Stimulated activated naive CD8-positive, alpha-beta T cell treated with anti-CD3 and anti-CD28 coated beads, Interleukin-15, Interleukin-2, amounts not matched to agents 100 U/mL and 50 U/mL, for 24 hours (primary cell): ENCODE measurements at places on chromosomes 4 and X.

DNA sequence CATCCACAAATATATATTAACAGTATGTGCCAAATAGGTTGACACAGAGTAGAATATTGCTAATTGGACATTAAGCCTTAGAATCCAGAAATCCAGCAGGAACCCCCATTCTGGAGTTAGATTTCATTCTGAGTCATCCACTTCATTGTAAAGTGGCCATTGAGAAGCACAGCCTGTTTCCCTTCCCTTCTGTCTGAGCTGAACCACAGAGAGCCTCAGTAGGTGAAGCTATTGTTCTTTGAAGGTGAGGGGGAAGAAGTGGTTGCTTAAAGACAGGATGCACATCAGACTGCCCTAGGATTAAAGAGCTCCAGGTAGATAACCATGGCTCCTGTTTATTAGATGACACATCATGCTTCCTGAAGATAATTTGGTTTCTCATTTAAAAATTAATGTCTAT is 30.6 kb upstream of the MCF2 start:
- DNase-seq, result no peak

DNA sequence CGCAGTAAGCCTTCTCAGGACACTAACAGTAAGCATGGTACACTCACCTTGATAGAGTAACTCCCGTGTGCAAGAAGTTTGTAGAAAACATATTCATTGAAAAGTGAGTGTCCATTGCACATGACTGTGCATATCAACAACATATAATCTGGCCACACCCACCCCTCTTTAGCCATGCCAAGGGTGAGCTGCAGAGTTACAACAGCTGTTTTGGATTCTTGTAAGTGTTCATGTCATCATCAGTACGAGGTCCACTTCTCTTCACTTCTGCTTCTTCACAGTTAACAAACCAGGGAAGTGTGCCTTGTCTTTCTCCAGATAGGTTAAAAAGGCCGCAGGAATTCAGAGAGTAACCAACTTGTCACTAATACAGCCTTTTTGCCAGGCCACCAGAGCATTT is 116.6 kb downstream of the IRF2 start:
- no peak for DNase-seq

DNA sequence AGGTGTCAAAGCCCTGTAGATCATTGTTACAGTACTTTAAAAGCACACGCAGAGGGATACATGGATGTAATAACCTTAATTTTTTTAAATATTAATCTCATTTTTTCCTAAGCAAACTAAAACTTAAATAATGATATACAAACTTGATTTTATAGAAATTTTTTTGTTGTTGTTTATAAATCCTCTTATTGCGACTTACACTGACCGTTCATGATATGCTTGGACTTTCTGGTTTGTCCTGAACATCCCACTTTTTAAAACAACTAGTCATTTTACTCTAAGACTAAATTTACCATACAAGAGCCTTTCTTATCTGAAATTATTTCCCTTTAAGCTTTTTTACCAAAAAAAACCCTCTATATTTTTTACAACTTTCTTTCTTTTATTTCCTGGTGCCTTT is 2106.0 kb downstream of the PCDH7 start:
- DNase-seq, result no peak

- no peak for DNase-seq
Observed at GRCh38 chrX:34656842-34657725, at the start of gene TMEM47. TMEM47 (minus strand) TSS chrX:34657285; CDS start chrX:34657029, 256 bp downstream.

GRCh38 chr4:158722291-158722916 is 792 bp downstream of the PPID start:
- DNase-seq, result peak; percentile 9

DNA sequence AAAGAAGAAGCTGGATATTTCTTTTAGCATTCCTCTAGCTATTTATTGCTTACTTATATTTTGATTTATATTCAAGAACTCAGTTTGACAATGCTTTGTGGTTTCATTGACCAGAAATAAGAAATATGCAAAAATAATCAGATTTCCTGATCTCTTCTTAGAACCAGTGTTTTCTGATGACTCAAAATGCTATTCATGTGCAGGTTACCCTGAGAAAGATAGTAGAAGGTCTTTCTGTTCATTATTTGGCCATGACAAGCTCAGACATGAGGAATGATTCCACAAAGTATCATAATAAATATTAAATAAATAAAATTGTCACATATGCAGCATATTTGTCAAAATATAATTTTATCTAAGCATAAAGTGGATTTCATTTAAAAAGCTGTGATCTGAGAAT is 24.1 kb downstream of the ADH7 start:
- DNase-seq, result no peak

GRCh38 chr4:20313237-20314030 is 61.7 kb downstream of the SLIT2 start:
- DNase-seq, result peak; percentile 6

DNA sequence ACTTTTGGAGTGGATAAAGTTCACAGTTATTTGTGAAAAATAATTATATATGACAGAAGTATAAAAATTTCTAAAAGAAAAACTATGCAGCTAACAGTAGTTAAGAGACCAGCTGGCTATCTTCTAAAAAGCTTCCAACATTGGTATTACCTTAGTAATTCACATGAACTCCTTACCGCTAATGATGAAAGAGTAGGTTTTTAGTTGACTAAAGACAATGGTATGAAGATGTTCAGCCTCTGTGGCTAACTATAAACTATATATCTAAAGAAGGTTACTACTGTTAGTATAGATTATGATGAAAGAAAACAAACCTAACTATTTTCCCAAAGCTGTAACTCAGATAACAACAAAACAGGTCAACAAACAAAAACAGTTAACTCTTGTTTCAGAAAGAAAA is 10.4 kb downstream of the CCNI start:
- no peak for DNase-seq

DNA sequence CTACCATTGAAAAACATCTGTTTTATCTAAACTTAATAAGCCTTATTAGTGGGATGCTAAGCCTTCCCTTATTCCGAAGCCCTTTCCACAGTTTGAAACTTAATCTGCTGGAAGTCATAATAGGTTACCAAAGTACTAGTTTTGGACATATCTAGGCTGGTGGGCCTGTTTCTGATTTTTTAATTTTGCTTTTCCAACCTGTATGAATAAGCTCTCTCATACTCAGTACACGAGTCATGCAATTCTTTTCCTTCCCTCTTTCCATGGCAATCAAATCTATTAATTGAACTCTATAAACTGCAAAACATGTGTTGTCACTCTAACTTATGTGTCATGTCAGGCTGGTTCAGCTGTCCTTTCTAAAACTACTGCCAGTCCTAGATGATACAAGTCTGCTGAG is 91.0 kb downstream of the AMMECR1 start:
- no peak for DNase-seq

- DNase-seq, result no peak
Observed at GRCh38 chr4:150173432-150173861, 95.2 kb downstream of the DCLK2 start.

GRCh38 chr4:181971411-181971810 is 271.8 kb upstream of the TENM3 start:
- no peak for DNase-seq

- no peak for DNase-seq
Observed at GRCh38 chrX:47862680-47863079, 26.0 kb downstream of the ZNF81 start.

DNA sequence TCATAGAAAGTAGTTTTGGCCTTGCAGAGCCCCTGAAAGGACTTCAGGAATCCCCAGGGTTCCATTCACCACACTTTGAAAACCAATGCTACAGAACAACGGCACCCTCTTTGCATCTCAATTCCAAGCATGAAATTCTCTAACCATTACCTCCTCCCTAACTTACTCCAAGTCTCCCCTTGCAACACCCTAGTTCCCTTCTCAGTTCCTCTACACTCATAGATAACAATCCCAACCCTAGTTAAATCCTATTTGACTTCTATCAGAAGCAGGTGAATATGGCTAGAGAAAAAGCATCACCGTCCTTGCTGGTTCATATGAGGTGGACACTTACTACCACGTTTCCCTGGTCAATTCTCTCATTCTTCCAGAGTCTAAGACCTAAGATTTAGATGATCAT is 2.4 kb downstream of the RCHY1 start:
- no peak for DNase-seq

GRCh38 chr4:150828159-150828558 is 186.9 kb downstream of the LRBA start:
- DNase-seq, result peak; percentile 20

GRCh38 chrX:134623293-134624045 is 34.8 kb downstream of the PLAC1 start:
- DNase-seq, result no peak

DNA sequence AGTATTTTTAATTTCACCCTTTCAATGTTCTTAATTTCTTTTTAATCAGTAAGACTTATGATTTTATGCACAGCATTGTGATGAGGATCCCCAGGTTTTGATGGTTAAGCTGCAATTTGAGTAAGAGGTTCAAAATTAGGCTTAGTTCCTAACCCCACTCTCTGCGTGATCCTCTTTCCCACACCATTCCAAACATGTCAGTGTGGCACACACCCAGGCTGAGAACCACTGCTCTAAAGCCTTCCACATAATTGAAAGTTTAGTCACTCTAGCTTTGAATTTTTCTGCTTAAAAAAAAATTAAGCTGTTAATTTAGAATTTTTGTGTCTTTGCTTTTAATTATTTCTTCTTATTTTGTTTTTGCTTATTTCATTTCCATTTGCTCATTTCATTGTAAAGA is 68.8 kb upstream of the SLC7A11 start:
- no peak for DNase-seq

DNA sequence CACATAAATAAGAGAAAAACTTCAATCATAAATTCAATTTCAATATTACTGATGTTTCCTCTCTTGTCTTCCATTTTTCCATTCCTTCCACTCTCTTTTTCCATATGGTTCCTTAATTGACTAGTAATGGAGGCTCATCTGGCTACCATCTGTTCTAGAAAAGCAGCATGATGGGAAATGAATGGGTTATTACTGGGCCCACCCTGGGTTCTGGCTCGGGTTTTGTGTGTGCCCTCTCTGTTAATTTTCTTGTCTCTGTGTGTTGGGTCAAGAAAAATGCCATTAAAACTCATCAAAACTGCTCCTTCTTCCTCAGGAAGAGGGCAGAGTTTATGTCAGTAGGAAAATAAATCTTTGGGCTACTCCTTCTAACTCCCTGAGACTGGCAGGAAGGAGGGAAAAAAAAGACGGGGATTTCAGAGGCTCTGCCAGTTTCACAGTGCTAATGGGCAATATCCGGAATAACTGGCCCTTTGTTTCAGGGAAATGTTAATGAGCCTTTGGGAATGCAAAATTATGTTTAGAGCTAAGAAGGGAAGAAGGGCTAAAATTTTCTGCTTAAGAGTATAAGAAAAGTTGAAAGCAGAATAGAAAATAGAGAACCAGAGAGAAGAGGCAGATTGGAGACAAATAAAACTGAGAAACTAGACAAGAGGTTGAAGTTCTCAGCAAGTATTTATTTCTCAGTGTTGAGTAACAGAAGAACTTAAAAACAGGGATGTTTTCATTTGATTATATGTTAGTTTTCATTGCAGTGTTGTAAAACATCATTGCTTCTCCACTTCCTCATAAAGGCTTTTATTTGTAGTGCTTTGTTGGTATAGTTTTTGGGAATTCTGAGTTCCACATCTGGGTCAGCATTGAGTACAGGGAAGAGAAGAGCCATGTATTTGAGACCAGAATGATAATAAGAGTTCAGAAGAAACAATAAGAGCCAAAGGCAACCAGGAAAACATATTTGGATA is 19.7 kb downstream of the GABRB1 start:
- no peak for DNase-seq

DNA sequence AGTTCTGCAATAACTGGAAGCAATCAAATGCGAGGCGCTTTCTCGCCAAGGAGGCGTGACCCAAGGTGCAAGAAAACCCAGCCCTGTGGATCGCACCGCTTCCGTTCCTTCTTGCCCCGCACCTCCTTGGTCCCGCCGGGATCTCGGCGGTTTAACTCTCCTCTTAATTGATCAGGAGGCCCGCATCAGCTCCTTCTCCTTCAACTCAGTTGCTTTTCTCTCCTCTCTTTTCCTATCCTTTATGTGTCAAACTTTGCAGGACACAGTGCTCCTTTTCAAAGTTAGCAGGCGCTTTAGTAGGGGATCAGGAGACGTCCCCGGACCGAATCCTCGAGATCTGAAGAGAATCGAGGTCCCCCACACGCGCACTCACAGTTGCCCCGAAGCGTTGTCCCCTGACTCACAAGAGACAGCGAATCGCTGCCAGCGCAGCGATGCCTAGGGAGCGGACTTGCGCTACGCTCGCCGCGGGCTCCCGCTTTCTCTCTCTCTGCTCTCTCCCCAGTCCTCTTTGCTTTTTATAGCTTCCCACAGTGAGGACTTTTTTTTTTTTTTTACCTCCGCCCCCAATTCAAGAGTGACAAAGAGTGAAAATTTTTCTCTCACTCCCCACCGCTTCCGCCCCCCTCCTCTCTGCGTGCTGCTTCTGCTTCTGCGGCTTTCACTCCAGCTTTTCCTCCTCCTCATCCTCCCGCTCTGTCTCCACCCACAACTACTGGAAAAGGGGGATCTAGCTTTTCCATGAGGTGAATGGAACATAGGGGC is at the start of gene DKK2:
DKK2 (minus strand) TSS at position 495 of the 765 bp plus-strand sequence. CDS start 722 bp downstream, outside the sequence.
- peak; percentile 7 for DNase-seq

DNA sequence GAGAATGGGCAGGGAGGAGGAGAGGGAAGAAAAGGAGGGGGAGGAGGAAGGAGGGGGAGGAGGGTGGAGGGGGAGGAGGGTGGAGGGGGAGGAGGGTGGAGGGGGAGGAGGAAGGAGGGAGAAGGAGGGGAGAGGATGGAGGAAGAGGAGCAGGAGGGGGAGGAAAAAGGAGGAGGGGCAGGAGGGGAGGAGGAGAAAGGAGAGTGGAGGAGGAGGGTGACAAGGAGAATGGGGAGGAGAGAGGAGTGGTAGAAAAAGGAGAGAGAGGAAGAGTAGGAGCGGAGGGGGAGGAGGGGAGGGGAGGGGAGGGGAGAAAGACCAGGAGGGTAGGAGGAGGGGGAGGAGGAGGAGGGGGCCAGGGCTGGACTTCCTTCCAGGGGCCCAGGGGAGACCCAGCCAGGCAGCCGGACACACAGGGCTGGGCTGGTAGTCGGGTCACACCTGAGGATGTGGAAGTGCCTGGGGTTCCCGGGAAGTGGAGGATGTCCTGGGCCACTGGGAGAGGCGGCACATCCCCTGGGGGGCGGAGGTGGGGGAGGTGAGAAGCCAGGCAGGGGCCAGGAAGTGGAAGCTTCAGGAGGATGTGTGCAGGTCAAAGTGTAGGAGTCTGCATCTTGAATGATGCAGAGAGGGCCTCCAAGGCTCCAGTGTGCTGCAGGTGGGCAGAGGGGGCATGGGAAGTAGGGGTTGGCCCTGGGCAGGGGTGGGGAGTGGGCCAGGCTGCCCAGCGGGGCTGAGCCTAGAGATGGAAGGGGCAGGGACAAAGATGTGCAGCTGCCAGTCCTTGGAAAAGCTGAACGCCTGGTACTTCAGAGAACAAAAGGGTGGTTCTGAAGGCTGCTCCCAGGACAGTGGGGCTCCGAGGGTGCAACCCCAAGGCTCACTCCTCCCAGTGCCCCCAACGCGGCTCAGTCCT is 18.8 kb downstream of the IL3RA start:
- DNase-seq, result no peak

GRCh38 chr4:67899096-67899495 is 15.3 kb upstream of the TMPRSS11D start:
- no peak for DNase-seq

GRCh38 chr4:24105327-24106038 is 215.6 kb upstream of the PPARGC1A start:
- DNase-seq, result no peak
